Spinal cord (tissue), 10 donors: ENCODE measurements at places on chromosomes 1 and 21. TPM values are rescaled to one million over a fixed set of nuclear protein-coding genes. Genes with fewer than 3 reads are reported as not detected.

Gene TSPEAR
- 0.33 TPM for polyA plus RNA-seq

Gene CATSPERE
- 1.2 TPM for polyA plus RNA-seq

Gene SPTA1
- polyA plus RNA-seq = 0.57 TPM

Gene CD2
- polyA plus RNA-seq = not detected

Gene HJV
- 0.30 TPM for polyA plus RNA-seq

Gene MYBPH
- polyA plus RNA-seq = 0.24 TPM

Gene RGS4
- 40.6 TPM for polyA plus RNA-seq

Gene KCNJ9
- 10.4 TPM for polyA plus RNA-seq

Gene OR2L3
- polyA plus RNA-seq = 0.42 TPM

Gene CD55
- 11.3 TPM for polyA plus RNA-seq

Gene FCRL6
- polyA plus RNA-seq = not detected

Gene ZNF496
- 31.6 TPM for polyA plus RNA-seq

Gene GALE
- polyA plus RNA-seq = 30.9 TPM

Gene EEIG2
- polyA plus RNA-seq = 29.5 TPM

Gene MED8
- 39.2 TPM for polyA plus RNA-seq

Gene ZMYND12
- 1.7 TPM for polyA plus RNA-seq

Gene PLA2G2D
- polyA plus RNA-seq = 0.10 TPM

Gene NMNAT2
- 65.9 TPM for polyA plus RNA-seq

Gene KIF17
- polyA plus RNA-seq = 12.6 TPM

Gene TAF12
- polyA plus RNA-seq = 28.1 TPM

Gene RBP7
- 1.9 TPM for polyA plus RNA-seq

Gene NPL
- 18.3 TPM for polyA plus RNA-seq

Gene CYP4A22
- polyA plus RNA-seq = 1.0 TPM

Gene CCT8
- polyA plus RNA-seq = 155 TPM

Gene EXO1
- polyA plus RNA-seq = 4.2 TPM

Gene C1orf21
- 55.5 TPM for polyA plus RNA-seq
